ENCODE measurements at places on chromosomes 12 and 14. TPM values are rescaled to one million over a fixed set of nuclear protein-coding genes. Genes with fewer than 3 reads are reported as not detected.
A peak's percentile ranks its signal among the peaks of the same experiment; 100 is the strongest.

IGF1 gene
- total RNA-seq = not detected

LPAR5 gene
- 59.6 TPM for total RNA-seq

CFAP251 gene
- 1.6 TPM for total RNA-seq

SLC38A4 gene
- total RNA-seq = not detected

GRCh38 chr12:53701518-53702264 is 25.6 kb downstream of the CALCOCO1 start:
- DNase-seq = peak; percentile 77

GRCh38 chr12:25552681-25553080 is 402 bp downstream of the LMNTD1 start:
- no peak for DNase-seq

All from B cell (primary cell).